ENCODE measurements at places on chromosomes 12 and 14. TPM values are rescaled to one million over a fixed set of nuclear protein-coding genes. Genes with fewer than 3 reads are reported as not detected.

- no peaks in the 10 kb centered on the region for H3K36me3 ChIP-seq
- H3K27ac ChIP-seq: no peak overlapping the region
- DNase-seq: no peak
- H3K4me1 ChIP-seq: no peaks in the 10 kb centered on the region
- no peaks in the 10 kb centered on the region for H3K27me3 ChIP-seq
Observed at GRCh38 chr14:21298358-21298757, 18.5 kb downstream of the RPGRIP1 start.

Gene ACOT4
- total RNA-seq: 1.8 TPM

DNA sequence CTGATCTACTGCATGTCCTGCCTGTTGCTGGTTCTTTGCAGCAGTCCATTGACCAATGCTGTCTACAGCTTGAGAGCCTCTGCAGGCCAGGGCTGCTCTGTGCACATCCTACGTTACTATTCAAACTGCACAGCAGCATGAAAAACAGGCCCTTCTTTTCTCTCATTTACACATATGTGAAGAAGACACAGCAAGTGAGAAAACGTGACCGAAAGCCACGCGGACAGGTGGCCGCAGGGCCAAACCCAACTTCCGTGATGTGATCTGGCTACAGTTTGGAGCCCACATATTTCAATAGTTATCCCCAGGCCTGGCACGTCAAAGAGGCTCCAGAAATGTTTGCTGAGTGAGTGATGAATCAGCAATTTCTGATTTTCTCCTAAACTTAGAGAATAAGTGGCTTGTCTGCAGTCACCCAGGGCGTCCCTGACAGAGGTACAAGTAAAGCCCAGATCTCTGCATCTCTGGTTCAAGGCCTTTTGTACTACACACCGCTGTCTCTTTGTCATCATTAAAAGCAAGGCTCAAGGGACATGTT lies 17.9 kb upstream of the TCL1B start:
- peaks cover 7% of the 10 kb centered on the region for H3K4me1 ChIP-seq
- no peak overlapping the region for H3K4me3 ChIP-seq
- DNase-seq: no peak
- H3K27me3 ChIP-seq: no peaks in the 10 kb centered on the region
- H3K27ac ChIP-seq: no peak overlapping the region

Gene UBC
- total RNA-seq: 1,422 TPM

DNA sequence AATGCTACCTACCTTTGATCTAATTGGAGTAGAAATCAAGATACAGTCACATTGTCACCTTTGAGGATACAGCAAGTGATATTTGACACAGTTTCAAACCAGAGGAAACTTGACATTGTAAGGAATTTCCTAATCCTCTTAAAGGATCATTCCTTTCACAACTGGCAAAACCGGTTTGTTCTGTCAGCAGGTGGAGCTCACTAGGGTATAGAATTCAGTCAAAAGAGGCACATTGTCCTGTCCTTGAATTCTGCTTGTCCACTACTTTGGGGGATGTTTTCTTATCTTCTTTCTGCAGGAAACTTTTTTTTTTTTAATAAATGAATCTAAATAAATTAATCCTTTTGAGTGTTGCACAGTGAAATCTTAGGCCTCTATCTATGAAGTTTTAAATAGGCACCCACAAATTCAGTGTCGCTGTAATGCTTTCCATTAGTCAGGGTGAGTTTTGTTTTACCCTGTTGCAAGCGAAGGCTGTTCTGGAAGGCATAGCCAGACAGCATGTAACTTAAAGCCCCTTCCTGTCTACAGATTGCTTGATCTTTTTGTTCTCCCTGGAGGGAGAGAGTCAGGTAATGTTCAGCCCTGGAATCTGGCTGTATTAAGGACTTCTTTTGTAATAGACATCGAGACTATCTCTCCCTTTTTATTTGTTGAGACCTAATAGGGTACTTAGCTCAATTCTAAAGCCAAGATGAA lies 285.0 kb upstream of the RGS6 start:
- no peaks in the 10 kb centered on the region for H3K27me3 ChIP-seq
- H3K27ac ChIP-seq: no peak overlapping the region
- no peak for DNase-seq
- no peaks in the 10 kb centered on the region for H3K36me3 ChIP-seq
- no peak overlapping the region for H3K4me3 ChIP-seq
- peaks cover 8% of the 10 kb centered on the region for H3K4me1 ChIP-seq

GRCh38 chr14:100573002-100573756 lies 14.0 kb downstream of the BEGAIN start:
- no peak for DNase-seq
- H3K36me3 ChIP-seq: no peaks in the 10 kb centered on the region
- no peaks in the 10 kb centered on the region for H3K27me3 ChIP-seq
- H3K27ac ChIP-seq: no peak overlapping the region
- no peak overlapping the region for H3K4me3 ChIP-seq

All from thoracic aorta (tissue), 2 donors.